ENCODE measurements at places on chromosomes 4 and X.

- DNase-seq, result no peak
Measured at GRCh38 chr4:20698382-20698781, 1.9 kb upstream of the PACRGL start.

DNA sequence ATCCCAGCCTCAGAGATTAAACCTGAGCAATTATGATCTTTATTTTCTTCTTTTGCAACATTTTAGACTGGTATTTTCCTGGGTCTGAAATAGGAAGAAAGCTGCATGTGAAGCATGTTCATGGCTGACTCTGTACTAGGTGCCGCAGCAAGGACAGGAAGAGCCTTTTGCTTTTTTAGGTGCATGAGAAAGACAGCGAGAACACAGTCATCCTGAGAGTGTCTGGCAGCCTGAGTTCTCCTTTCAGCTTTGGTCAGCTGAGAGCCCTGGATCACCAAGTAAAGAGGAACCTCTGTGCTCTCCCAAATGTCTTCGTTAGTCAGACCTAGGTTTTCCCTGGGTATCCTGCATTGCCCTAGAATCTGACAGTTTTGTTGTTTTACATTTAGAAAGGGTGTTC, 29.8 kb downstream of the FAM149A start:
- no peak for DNase-seq

GRCh38 chr4:98098764-98099163, 44.5 kb downstream of the STPG2 start:
- DNase-seq, result no peak

GRCh38 chrX:84441143-84441542, 61.1 kb downstream of the HDX start:
- no peak for DNase-seq

DNA sequence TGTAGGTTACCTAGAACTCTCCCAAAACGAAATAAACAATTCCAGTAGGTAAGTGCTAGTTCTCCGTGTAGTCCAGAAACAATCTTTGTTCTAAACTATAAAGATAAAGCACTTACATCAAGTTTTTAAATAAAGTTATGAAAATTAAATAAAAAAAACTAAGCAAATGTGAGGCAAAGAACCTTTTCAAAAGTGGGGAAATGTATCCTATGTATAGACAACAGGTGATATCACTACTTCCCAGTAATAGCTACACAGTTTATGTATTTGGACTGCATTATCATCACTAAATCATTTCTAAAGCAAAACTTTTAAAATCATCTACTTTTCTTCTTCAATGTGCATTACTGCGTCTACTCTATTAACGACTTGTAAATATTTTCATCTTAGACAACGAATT, 2.0 kb downstream of the YTHDC1 start:
- DNase-seq, result no peak

GRCh38 chr4:118703118-118703517, 17.9 kb downstream of the METTL14 start:
- DNase-seq, result no peak

- DNase-seq, result no peak
Measured at GRCh38 chrX:106955004-106955772, 35.0 kb downstream of the CLDN2 start.

- DNase-seq, result no peak
Measured at GRCh38 chr4:1809754-1810502, 16.8 kb downstream of the FGFR3 start.

GRCh38 chr4:12692815-12693214, 791.3 kb downstream of the RAB28 start:
- no peak for DNase-seq

DNA sequence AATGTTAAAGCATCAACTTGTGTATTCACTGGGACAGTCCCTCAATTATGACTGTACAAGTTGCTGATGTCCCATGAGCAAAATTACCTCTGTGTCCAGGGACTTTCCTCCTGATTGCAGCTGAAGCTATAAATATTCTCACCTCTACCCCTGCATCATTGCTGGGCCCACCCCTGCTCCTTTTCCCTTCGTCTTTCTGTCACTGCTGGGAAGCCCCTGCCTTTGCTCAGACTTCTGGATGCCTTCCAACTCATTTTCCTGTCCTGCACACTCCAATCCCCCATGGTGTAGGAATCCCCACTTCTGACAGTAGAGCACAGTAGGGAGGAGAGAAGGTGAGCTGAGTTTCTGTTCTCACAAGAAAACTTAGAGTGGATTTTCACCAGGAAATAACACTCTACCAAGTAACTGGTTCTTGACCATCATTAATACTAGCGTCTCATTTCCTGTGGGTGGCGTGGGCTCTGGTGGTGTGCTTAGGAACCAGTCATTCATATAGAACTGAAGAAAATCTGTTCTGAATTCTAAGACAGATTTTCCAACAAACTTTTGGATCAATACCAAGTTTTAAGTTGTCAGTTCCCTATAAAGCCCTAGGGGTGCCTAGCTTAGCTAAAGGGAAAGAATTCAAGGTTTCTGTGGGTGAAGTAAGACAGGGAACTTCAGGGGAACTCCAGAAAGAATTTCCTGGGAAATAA, 136.2 kb upstream of the MED14 start:
- DNase-seq, result no peak

DNA sequence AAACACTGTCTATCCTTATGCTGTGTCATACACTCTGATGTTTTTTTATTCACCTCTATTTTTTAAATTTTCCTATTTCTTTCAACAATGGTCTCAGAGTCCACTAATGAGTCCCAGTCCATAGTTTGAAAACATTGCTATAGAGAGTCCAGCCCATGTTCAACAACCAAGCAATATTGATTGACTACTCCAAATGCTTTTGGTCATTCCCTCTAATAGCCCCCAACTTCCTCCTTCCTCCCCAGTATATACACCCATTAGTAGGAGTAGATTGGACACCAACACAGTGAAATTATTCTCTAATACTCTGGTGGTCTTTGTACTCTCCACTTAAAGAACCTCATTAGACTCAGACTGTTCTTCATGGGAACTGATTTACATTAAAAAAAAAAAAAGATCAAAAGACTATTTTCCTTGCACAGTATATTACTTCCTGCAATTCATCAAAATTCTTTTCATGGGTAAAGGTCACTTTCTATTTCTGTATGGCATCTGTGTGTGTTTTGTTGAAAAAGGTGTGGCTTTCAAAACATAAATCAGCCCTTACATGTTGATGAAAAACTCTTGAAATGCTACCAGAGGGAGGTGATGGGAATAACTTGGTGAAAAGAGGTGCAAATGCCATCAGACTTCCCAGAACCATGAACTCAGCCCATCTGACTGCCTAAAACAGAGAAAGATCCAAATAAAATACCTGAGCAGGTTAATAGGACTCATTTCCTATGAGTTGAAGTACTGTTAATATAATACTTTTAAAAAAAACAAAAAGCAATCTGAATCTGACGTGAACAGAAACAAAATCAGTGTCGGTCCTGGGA, 250.3 kb upstream of the KLF3 start:
- no peak for DNase-seq

- DNase-seq, result no peak
Measured at GRCh38 chrX:69603566-69604194, 12.2 kb upstream of the EDA start.

DNA sequence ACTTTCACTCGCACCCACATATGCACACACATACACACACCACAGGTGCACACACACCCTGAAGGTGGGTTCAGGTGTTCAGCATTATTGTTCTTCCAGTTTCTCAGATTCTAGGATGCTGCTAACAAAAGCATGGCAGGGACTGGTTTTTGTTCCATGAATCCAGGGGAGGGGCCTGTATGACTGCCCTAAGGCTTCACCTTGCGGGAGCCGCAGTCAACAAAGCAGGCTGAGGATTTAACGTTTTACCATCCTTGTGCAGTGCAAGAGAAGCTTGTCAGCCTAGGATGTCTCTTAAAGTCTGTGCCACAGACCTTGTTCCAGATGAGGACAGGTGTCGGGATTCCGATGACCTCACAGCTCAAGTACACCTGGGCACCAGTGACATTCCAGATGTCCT, 61.8 kb downstream of the POLR2B start:
- no peak for DNase-seq

DNA sequence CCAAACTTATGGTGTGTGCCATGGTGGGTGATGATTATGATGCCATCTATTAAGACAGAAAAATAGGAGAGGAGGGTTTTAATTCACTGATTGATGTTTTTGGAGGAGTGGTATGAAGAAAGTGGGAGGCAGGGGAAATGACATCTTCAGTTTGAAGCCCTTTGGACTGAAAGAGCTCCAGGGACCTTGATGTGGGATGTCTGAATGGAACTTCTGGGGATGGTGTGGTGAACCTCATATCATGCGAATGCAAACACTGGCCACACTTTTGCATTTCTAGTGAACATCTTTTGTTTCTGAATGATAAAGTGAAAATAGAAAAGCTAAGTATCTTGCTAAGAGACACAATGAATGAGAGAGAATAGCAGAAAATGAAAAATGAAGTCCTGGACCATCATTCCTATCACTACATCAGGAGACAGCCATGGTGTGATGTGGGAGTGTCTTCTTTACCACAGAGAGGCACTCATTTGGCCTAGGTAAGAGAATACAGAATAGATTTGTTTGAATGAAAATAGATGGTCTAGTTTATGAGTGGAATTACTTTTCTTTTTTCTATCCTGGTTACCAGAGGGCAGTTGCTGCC, 123.5 kb downstream of the ZNF827 start:
- DNase-seq, result no peak

DNA sequence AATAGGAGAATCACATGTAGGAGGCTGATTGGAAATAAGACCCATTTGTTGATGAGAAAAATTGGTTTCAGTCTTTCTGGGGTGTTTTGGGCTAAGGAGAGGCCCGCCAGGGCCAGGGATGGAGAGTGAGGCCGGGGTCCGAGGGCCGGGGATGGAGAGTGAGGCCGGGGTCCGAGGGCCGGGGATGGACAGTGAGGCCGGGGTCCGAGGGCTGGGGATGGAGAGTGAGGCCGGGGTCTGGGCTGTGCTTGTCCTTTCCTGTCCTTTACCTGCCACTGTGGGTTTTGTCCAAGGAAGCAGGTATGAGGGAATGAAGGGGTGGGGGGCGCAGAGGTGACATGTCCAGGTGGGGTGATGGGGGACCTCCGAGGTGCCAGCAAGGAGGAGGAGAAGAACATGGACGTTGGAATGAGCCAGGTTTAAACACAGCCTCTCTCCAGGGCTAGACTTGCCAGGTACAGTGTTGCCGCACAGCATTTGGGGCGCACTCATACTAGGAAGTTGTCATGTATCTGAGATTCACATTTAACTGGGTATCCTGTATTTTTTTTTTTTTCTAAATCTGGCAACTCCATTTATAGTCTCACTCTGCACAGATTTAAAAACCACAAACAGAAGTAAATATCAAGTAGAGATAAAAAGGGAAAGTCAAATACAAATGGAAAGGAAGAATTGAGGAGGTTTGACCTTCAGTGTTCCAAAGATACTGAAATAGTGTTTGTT, 8.8 kb downstream of the RGS12 start:
- DNase-seq, result no peak

- DNase-seq, result no peak
Measured at GRCh38 chrX:54171527-54172250, 11.4 kb downstream of the FAM120C start.

DNA sequence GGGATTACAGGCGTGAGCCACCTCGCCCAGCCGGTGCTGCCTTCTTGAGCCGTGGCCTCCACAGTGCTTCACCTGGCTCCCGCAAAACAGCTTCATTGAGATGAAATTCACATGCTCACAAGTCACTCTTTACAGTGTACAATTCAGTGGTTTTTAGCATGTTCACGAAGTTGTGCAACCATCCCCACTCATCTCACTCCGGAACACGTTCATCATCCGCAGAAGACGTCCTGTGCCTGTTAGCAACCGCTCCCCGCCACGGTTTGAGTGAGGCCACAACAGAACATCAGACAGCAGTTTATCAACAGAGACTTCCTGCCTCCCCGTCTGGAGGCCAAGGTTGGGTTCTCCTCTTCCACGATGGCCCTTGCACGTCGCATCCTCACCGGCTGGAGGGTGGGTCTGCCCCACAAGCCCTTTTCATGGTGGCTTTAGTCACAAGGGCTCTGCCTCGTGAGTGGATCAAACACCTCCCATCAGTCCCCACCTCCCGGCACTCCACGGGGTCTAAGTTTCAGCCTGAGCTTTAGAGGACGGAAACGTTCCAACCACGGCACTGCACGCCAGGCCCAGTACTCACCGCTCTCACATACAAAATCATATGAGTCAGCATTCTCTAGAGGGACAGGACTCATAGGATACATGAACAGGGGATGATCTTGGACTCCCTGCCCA, 29.6 kb upstream of the SPON2 start:
- no peak for DNase-seq
